Stimulated activated CD8-positive, alpha-beta memory T cell treated with anti-CD3 and anti-CD28 coated beads, Interleukin-12 subunit alpha, Interleukin-12 subunit beta, amount 100 ng/mL, for 1 hour (primary cell): ENCODE measurements at places on chromosomes 2 and 18.

- DNase-seq: no peak
These were observed 14.9 kb downstream of the PIKFYVE start for GRCh38 chr2:208280933-208281332.

- no peak for DNase-seq
These were observed 285.9 kb downstream of the CLIP4 start for GRCh38 chr2:29400930-29401653.

- DNase-seq: no peak
These were observed 657.2 kb upstream of the FSHR start for GRCh38 chr2:49811502-49811901.

- no peak for DNase-seq
These were observed 260.5 kb downstream of the CELF4 start for GRCh38 chr18:37305066-37305465.

GRCh38 chr2:232319067-232319802, 59.3 kb upstream of the ALPP start:
- no peak for DNase-seq

DNA sequence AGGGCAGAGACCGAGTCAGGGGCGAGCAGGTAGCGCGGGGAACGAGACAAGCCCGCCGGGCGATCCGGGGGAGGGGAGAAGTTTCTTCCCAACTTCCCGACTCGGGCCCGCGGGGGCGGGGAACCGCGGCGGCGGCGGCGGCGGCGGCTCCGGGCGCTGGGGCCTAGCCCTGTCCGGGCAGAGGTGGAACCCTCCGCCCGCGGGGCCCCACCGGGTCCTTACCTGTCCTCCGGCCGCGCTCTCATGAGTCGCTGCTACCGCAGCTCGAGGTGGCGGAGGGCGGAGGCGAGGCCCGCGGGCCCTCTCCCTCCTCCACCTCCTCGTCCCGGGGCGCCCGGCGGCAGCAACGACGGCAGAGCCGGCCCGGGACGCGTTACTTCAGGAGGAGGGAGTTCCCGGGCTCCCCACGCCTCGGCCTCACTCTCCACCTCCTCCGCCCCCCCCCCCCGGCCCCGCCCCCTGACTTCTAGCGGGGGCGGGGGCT, at the start of gene YES1:
Gene YES1, minus strand, starts transcription at position 351 of the 484 bp plus-strand sequence. CDS start 55,415 bp downstream, outside the sequence.
- DNase-seq: peak; percentile 48

- no peak for DNase-seq
These were observed 17.6 kb downstream of the NEB start for GRCh38 chr2:151716721-151717120.

GRCh38 chr2:186927867-186928191, 78.9 kb upstream of the ZSWIM2 start:
- DNase-seq: no peak

DNA sequence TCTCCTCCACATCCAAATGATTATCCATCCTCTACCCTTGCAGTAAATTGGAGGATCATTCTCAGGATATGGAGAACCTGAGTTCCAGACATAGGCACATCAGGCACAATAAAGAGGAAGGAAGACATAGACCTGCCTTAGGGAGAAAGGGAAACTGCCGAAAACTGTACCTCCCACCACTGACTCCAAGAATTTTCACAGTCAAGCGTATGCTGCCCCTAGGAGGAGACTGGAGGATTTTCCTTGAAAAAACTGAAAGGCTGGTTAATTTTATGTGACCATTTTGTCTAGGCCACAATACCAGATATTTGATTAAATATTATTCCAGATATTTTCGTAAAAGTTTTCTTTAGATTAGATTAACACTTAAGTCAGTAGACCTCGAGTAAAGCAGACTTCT, 638.5 kb upstream of the PKDCC start:
- DNase-seq: no peak
